ENCODE measurements at places on chromosomes 4 and X.

DNA sequence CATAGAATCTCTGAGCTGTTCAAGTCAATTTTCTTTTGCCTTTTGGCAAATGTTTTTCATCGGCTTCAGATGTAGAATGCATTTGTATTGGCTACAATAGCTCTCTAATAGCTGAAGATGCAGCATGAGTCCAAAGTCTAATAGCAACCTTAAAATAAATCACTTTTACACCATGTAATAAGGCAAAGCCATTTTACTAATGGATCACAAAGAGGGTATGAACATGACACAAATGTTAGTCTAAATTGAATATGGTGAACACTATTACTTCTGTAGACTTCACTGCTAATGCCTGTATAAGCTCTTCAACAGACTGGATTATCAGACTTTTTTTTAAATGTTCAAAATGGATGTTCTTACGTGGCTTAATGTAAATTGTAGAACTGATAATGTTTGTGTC lies 645.3 kb downstream of the TLL1 start:
- DNase-seq = no peak

DNA sequence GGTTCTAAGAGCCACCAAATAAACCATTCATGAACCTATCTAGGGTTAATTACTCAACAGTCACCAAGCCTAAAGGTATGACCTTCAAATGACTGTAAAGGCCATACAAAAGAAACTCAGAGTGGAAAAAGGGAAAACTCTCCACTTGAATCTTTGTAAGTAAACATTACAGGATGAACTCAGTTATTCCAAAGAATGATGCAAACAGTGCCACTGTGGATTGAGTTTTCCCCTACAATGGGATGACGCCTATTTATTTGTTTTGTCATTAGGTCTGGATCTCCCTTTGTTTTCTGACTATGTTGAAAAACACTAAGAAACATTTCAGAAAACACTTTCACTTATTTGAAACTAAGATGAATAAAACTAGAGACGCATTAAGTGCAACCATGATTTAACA lies 12.7 kb downstream of the NUDT6 start:
- no peak for DNase-seq

DNA sequence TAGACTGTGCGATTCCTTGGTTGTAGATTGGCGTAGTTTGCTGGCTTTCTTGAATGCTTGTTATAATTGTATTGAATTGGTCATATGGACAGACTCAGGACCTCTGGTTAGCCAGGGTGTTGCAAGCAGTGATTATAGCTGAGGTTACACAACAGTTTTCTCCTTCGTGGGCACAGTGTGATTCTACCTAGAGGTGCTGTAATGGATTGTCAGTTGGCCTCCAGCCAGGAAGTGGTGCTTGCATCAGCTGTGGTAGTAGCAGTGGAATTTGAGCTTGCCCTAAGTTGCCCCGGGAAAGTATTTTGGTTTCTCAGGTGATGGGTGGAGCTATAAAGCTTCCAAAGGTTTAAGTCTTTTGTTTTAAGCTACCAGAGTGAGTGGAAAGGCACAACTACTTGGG lies 23.1 kb upstream of the GABRG1 start:
- DNase-seq = no peak

DNA sequence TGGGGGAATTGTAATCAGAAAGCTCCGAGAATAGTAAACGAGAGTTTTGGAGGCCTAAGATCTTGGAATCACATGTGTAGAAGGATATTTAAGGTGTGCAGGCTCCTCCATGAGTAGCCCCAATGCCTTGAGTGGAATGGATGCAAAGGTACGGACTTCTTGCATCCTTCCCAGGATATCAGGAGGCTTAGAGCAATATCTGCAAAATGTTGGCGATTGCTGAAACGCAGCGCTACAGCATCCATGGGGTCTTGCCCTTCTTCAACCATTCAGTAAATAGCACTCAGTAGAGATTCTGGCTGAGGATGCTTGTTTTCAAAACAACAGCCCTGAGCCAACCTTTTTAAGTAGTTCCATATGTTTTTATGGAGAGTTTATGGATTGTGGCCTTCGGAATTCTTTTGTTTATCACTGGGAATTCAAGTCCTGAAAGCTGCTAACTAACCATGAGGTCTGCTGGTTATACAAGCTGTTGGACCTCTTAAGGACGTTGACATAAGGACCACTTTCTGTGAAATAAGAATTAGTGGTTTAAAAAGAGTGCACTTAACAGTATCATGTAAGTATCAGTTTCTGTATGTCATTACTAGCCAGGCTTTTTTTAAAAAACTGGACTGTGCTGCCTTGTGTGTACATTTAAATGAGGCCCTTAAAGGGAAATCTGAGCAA lies 228.8 kb upstream of the PGRMC2 start:
- DNase-seq = no peak

DNA sequence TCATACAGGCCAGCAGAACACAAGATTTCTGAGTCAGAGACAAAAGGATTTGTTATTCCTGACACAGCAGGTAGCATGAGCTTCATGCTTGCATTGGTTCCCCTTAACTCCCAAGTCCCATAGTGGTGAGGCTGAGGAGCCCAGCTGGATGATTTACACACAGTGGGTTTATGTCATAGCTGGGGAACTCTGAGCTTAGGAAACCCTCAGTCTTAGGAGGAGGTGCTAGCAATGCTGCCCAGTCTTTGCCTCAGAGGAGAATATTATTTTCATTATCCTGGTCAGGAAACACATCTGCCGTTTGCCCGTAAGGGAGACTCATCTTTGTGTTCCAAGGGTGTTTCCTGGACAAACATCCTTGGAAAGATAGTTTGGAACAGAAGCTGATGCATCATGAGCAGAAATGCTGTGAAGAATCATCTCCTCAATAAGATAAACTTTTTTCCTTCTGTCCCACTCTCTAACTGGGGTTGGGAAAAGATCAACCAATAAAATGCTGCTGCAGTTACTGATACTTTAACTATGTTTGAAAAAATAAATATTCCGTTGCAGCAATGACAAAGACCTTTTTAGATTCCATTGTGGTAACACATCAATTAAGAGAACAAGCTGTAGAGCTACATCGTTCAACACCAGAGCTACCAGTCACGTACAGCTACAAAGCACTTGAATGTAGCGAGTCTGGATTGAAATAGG lies 146.8 kb downstream of the DCLK2 start:
- DNase-seq = no peak

Measured in activated CD4-positive, alpha-beta T cell treated with anti-CD3 and anti-CD28 coated beads for 4 hours (primary cell).